ENCODE measurements at places on chromosomes 2 and 18.

DNA sequence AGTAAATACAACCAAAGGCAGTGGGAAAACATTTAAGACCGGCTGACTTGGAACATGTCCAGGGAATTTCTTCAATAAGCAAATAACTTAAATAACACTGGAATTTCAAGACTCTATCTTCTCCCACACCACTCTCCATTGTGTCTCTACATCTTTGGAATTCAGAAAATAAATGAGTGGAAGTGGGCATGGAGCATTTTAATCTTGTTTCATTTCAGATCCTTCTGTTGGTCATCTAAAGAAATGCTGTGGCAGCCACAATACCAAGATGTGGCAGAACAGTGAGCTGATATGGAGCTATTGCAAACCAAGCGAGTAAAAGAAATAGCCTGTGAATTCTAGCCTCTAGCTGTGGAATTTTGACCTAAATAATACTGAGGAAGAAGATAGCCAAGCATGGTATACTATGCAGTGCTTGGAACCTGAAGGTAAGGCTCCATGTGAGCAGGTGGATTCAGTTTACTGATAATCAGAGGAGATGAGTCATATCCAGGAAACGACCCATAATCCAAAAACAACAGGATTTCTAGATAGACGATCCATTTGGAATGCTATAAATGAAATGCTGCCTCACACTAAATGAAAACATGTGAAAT is 157.1 kb upstream of the SCN7A start:
- DNase-seq, result no peak

DNA sequence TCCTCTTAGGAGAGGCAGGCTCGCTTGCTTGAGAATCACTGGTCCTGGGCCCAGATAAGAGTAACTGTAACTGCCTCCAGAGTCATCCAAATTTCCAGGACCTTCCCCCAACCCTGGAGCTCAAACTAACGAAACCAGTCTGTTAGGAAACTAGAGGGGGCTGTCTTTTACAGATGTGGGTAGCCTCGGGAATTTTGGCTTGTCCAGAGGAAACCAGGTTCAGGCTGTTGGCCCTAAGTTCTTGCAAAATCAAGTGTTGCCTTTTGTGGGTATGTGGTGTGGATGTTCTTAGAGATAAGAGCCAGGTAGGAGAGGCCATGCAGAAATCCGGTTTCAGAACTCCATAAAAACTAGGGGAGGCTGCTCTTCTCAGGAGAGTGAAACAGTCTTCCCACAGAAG is 125.0 kb upstream of the DLX2 start:
- DNase-seq, result no peak

DNA sequence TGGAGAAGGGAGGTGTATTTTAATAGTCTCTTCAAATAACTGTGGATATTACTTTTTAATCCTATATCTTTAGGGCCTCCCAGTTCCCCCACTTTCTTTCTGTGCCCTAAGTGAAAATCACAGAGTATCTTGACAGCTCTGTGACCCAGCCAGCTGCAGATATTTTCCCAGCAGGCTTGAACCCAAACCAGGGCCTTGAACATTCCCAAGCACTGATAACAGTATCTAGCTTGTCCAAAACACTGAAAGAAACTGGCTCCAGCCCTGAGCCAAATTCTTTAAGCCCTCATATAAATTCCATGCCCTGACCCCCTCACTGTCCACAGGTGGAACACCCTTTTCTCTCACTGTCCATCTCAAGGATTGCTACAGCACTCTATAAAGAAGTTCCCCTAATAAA is 388.1 kb upstream of the CHAC2 start:
- no peak for DNase-seq

GRCh38 chr2:197311421-197312033 is 947 bp upstream of the ANKRD44 start:
- no peak for DNase-seq

DNA sequence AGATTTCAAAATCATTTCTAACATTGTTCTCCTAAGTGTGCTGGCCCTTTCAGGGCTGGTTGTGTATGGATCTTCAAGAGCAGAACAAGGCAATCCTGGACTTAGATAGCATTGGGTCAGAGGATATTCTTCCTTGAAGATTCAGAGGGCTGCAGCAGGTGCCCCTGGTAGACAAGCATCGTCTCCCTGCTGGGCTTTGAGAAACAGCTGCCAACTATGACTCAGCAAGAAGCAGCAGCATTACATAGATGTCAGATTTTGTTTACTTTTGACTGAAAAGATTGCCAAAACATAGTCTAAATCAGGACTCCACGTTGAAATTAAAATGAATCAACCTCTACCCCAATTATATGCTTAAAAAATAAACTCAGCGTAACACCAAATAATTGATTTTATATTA is 618.8 kb downstream of the SOCS6 start:
- DNase-seq, result no peak

DNA sequence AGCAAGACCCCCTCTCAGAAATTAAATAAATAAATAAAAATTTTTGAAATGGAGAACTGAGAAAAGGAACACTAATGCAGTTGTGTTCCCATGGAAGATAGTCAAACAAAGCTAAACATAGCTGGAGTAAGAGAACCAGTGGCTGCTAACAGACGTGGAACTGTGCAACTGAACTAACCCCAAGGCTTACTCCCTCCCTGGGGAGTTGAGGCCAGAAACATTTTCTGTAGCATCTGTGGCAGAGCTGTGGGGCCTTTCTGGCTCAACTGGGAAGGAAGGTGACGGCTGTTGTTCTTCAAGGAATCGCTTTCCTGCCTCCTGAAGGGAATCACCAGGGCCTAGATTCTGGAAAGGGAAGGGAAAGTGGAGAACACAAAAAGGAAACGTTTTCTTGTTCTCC is 53.9 kb upstream of the B3GNT2 start:
- DNase-seq, result no peak

GRCh38 chr2:39679805-39680204 is 14.1 kb downstream of the TMEM178A start:
- DNase-seq, result peak; percentile 32

GRCh38 chr2:232896111-232896510 is 26.0 kb downstream of the SNORC start:
- DNase-seq, result no peak

DNA sequence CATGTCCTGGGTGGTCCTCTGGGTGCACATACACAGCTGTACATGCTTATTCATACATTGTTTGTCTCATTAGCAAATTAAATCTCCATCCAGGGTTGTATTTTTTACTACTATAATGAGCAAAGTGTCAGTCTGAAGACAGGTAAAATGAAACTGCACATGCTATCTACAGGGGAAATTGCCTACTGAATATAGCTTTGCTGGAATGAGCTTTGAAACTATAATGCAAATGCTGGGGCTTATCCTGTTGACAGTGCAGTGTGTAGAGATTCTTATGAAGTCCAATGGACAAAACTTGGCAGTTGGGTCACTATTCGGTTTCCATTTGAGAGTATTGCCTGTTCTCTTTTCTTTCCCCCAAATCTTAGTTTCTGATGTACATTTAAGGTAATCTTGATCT is 292.8 kb upstream of the LRP1B start:
- DNase-seq, result no peak
